ENCODE measurements at places on chromosomes 2 and 18. TPM values are rescaled to one million over a fixed set of nuclear protein-coding genes. Genes with fewer than 3 reads are reported as not detected.

Gene SERPINB12
- total RNA-seq, result not detected

Gene ABCB11
- not detected for total RNA-seq

Gene KCNIP3
- total RNA-seq, result not detected

Gene GPR45
- not detected for total RNA-seq

Gene ST6GAL2
- not detected for total RNA-seq

GRCh38 chr2:12416600-12416999 lies 300.1 kb upstream of the TRIB2 start:
- DNase-seq, result peak; percentile 22
- H3K4me3 ChIP-seq, result no peak overlapping the region
- no peaks in the 10 kb centered on the region for H3K27me3 ChIP-seq
- H3K4me1 ChIP-seq, result peaks cover 36% of the 10 kb centered on the region

- H3K4me1 ChIP-seq, result peaks cover 43% of the 10 kb centered on the region
- no peaks in the 10 kb centered on the region for H3K27me3 ChIP-seq
- H3K36me3 ChIP-seq, result peaks cover 3% of the 10 kb centered on the region
- peak overlapping the region; percentile 80 for H3K27ac ChIP-seq
Observed at GRCh38 chr18:62716619-62717168, 1.4 kb downstream of the PHLPP1 start.

- DNase-seq, result peak; percentile 48
- peak within 1 kb of the TSS; percentile 93 for H3K27ac ChIP-seq
- H3K36me3 ChIP-seq, result peaks cover 28% of the 10 kb centered on the region
- H3K27me3 ChIP-seq, result no peaks in the 10 kb centered on the region
- peak within 1 kb of the TSS; percentile 93 for H3K4me3 ChIP-seq
- H3K4me1 ChIP-seq, result peaks cover 41% of the 10 kb centered on the region
Observed at GRCh38 chr2:263774-264492, at the start of gene SH3YL1. TSS of gene SH3YL1 (minus strand) at chr2:264032. CDS start at chr2:263984, 48 bp downstream.

- H3K4me3 ChIP-seq, result no peak overlapping the region
- no peaks in the 10 kb centered on the region for H3K4me1 ChIP-seq
- H3K27me3 ChIP-seq, result no peaks in the 10 kb centered on the region
- H3K27ac ChIP-seq, result no peak overlapping the region
Observed at GRCh38 chr2:204726831-204727230, 181.6 kb downstream of the PARD3B start.

- no peak overlapping the region for H3K27ac ChIP-seq
- no peaks in the 10 kb centered on the region for H3K4me1 ChIP-seq
- H3K36me3 ChIP-seq, result peaks cover 58% of the 10 kb centered on the region
- no peak for DNase-seq
- H3K27me3 ChIP-seq, result no peaks in the 10 kb centered on the region
- no peak overlapping the region for H3K4me3 ChIP-seq
Observed at GRCh38 chr2:3168230-3168891, 209.3 kb downstream of the EIPR1 start.

Data from activated B cell treated with CpG ODN at 0.5 μM for 24 hours (primary cell).